ENCODE measurements at places on chromosomes 12 and 14.

DNA sequence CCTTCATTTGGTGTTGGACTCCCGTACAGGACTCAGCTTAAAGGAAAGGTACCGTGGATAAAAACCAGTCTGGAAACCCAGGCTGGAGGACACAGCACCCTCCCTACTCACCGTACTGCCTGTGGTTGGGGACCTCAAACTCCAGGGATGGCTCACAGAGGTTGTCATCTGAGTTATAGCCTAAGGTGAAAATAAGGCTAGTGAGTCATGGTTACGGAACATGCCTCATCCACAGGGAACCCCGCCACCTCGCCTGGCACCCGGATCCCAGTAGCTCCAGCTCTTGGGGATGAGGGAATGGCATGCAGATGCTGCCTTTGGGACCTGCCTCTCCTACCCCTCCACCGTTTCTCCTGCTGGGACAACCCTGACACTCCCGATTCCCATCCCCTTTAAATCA is 36.8 kb upstream of the GPR68 start:
- no peak for DNase-seq

DNA sequence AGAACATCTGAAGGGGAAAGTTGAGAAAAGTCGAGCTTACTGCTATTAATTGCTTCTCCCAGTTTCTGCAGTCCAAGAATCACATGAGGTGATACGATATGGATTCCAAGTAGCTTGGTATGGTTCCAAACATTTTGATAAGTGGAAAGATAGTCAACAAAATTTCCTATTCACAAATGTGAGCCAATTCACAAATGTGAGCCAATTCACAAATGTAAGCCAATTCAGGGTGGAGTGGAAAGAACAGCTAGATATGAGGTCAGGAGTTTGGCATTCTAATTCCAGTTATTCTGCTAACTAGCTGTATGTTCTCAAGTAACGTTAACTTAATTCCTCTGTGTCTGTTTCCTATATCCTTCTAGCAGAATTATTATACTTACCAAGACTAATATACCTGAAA is 37.6 kb upstream of the DHRS4 start:
- DNase-seq, result no peak

- DNase-seq, result no peak
These were observed 74.5 kb downstream of the HECTD1 start for GRCh38 chr14:31133133-31133532.

- no peak for DNase-seq
These were observed 965 bp downstream of the KRT73 start for GRCh38 chr12:52617403-52617785.

- no peak for DNase-seq
These were observed 22.8 kb downstream of the ADCK1 start for GRCh38 chr14:77822741-77823140.

DNA sequence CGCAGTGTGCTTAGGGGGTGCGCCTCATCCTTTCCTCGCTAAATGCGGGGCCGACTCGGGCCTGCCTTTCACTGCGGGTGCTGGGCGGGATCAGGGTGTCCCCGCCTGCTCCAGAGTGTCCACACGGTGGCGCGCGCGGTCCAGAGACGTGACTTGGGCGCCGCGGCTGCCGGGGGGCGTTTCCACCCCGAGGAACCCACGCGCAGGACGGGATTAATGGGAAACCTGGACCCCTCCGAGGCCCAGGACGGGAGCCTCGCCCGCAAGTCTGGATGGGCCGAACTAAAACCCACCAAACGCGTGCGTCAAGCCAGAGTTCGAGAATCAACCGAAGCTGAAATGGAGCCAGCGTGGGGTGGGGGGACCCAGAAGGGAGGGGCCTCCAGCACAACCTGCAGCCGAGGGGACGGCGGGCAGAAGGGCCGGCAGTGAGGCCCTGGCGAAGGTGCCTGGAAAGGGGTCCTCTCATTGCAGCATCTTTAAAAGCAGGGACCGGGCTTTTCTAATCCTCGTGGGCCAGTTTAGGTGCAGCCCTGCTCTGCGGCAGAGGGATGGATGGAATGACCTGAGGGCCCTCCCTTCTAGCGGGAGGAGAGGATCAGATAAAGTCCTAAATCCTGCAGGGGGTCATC is 93.3 kb downstream of the NINJ2 start:
- peak; percentile 73 for DNase-seq

DNA sequence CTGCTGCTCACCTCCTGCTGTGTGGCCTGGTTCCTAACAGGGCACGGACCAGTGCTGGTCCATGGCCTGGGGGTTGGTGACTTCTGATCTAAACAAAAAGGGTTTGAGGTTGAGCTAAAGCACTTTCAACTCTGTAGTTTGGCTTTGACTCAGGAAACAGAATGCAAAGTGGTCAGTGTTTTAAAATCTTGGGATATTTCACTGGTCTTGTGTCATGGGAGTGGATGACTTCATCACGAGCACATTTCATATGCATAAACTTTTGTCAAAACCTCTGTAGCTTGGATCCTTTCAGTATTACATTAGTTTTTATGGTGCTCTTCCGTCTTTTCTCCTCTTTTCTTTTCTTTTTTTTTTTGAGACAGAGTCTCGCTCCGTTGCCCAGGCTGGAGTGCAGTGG is 25.6 kb downstream of the FAM161B start:
- DNase-seq, result no peak

DNA sequence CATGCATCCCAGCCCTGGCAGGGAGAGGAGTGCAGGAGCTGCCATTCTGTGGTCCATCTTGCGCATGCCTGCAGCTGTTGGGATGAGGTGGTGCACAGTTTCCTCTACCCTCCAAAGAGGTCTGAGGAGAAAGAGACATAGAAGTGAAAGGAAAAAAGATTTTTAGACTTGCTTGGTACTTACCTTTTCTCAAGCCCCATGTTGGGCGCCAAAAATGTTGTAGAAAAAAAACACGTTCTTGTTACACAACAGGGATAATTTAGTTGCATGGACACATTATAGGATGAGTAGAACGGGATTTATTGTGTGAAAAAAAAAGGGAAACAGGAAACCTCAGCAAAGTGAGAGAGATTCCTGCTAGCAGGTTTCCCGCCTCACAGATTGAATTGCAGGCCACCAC is 244.4 kb upstream of the GARIN2 start:
- DNase-seq, result no peak

DNA sequence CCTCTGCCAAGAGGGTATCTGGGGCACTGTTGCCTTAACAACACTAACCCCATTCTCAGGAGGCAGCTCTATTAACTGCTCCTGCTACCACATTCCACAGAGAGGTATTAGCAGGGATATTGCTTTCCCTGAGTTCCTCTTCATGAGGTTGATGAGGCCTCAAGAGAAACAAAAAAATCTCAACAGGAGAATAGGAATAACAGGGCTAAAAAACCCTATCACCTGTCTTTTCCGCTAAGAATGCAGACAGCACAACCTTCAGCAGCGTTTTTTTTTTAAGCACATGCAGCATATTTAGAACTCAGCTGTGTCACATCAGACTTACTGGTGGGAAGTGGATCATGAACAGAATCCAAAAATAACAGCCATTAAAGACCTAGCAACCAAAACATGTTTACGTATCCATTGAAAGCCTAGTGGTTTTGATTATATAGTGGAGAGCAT is 29.2 kb downstream of the ATF7 start:
- no peak for DNase-seq

DNA sequence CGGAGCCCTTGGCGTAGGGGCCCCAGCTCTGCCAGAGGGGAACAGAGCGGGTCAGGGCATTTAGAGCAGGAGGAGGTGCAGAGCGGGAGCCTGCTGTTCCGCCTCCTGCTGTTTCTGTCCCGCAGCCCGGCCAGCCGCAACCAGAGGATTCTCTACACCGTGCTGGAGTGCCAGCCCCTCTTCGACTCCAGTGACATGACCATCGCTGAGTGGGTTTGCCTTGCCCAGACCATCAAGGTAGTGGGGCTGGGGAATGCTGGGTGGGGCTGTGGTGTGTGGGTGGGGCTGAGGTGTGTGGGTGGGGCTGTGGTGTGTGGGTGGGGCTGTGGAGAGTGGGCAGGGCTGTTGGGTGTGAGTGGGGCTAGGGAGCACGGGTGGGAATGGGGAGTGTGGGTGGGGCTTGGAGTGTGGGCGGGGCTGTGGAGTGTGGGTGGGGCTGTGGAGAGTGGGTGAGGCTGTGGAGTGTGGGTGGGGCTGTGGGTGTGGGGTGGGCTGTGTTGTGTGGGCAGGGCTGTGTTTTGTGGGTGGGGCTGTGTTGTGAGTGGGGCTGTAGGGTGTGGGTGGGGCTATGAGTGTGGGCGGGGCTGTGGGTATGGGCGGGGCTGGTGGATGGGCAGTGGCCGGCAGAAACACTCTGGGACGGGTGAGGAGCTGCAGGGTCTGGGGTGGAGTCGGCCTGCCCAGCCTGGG is 8.0 kb downstream of the ASPG start:
- no peak for DNase-seq

DNA sequence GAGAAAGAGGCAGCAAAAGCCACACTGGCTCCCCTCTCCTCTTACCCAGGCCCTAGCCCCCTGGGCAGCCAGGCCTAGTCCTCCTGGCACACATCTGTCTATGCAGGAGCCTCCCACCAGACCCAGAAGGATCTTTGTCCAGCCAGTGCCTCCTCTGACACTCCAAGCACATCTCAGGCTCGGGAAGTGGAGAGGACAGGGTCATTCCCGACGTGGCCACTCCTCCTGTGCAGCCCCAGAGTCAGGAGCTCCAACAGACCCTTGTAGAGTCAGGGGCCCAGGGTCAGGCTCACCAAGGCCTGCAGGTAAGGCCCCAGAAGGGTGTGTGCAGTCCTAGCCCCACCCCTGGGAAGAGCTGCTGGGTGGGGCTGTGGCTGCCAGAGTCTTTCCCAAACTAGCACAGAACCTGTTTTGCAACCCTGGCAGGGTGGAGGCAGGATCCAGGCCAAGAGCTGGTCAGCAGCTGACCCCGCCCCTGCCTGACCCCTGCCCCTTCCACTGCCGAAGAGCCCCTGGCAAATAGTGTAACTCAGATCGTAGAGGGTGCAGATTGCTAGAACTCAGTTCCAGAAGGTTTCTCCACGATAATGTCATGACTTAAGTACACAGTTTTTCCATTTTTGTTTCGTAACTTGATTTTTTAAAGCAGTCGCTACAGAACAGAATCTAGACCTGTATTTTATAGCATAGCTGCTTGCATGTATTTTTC is 26.6 kb upstream of the PNMA1 start:
- no peak for DNase-seq

GRCh38 chr14:95121911-95122620 is 35.3 kb downstream of the DICER1 start:
- DNase-seq, result no peak

DNA sequence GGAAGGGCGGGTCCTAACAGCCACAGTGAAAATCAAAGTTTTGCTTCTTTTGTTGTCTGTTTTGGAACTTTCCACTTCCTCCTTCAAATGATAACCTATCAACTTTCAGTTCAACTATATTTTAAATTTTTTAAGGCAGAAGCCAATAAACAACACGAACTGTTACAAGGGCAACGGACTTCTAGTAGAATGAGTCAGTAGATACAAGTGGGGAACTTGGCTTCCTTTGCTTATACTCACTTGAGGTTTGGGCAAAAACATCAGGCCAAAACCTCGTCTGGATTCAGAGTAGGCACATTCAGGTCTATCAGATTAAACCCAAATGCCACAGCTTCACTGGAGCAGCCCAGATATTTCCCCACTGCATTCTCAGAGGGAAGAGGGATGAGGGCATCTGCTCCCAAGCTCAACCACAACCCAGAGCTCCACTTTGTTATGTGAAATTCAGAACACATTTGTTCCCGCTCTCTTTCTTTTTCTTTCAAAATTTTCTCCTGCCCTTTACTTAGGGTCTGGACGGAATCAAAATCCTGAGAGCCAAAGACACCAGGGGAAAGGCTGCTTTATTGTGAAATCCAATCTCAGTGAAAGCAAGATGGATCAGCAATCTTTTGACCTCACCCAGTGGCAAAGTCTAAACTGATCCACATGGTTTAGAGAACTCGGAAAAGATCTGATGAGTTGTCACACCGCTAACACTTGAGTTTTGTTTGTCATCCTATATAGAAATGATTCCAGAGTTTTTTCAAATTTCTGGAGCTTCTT is 152.5 kb upstream of the BTG1 start:
- no peak for DNase-seq

GRCh38 chr12:110578694-110579534 is 4.2 kb downstream of the PPTC7 start:
- DNase-seq, result no peak

GRCh38 chr12:122162976-122163375 is 11.0 kb downstream of the IL31 start:
- no peak for DNase-seq

GRCh38 chr12:12975322-12976077 is 23.5 kb upstream of the GPRC5D start:
- DNase-seq, result no peak

GRCh38 chr12:87280356-87280755 is 748.8 kb downstream of the C12orf50 start:
- no peak for DNase-seq

GRCh38 chr14:105211086-105211757 is 30.1 kb upstream of the NUDT14 start:
- DNase-seq, result no peak

GRCh38 chr12:25583545-25583944 is 30.5 kb upstream of the LMNTD1 start:
- no peak for DNase-seq

GRCh38 chr12:27508736-27509431 is 15.1 kb upstream of the PPFIBP1 start:
- no peak for DNase-seq

GRCh38 chr14:100586403-100587085 is 673 bp downstream of the BEGAIN start:
- DNase-seq, result no peak

DNA sequence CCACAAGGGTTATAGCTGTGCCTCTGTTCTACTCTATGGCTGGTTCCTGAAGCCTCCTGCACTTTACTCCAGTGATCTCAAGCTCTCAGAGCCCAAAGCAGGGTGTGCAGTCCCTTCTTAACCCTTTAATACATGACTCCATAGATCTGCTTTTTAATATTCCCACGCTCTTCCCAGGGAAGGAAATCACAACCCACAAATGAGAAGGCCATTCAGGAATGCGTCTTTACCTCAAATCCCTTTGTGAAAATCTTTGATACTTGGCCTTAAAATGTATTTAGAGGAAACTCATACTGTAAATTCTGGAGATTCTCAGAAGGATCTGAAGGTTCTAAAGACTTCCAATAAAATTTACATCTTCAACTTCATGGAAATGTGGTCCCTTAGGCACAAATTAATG is 17.0 kb downstream of the NID2 start:
- DNase-seq, result no peak

DNA sequence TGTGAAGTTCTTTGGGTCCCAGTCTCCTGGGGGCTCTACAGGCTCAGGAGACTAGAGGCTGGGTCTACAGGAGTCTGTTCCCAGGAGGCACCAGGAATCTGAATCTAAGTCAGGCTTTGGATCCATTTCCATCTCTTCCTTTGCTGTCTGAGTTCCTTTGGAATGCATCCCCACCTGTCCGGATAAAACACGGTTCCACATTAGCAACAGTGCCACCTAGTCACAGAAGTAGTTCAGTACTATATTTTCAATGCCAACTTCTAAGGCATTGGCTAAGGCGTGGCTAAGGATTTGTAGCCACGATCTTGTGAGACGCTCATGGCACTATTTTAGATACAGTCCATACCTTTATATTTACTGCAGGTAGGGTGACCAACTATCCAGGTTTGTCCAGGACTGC is 15.1 kb downstream of the ZC2HC1C start:
- no peak for DNase-seq

GRCh38 chr12:116150452-116150851 is 127.0 kb downstream of the MED13L start:
- DNase-seq, result no peak

Measured in stimulated activated CD8-positive, alpha-beta memory T cell treated with anti-CD3 and anti-CD28 coated beads, Interleukin-7, amount 100 ng/mL, for 1 hour (primary cell).